Esophagus squamous epithelium (tissue), 5 donors: ENCODE measurements at places on chromosomes 4 and X.

DNA sequence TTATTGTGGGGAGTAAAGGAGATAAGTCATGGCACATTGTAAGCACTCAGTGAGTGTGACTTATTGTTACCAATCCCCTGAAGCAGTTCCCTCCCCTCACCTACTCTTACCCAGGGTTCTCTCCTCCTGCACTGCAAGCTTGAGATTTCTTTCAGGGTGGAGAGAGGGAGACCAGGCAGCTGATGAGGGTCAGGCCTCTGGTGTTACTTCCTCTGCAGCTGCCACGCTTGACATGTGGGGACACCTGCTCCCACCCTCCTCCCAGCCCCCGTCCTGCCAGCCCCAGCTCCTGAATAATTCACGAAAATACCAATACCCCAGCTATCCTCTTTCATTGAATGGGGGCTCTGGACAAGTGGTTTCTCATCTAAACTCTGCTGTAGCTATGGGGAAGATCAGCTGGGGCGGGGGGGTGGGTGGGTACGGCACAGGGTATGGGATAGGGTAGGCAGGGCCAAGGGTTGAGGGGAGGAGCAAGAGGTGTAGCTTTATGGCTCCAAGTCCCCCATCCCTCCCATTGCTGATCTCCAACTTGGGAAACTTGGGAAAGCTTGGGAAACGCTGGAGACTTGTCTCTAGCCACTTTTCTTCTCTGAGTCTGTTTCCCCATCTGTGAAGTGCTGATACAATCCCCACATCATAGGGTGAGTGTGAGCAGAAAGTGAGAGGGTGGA lies 148.5 kb upstream of the PJA1 start:
- DNase-seq, result no peak

GRCh38 chr4:90234916-90235547 lies 107.8 kb downstream of the CCSER1 start:
- no peak for DNase-seq

DNA sequence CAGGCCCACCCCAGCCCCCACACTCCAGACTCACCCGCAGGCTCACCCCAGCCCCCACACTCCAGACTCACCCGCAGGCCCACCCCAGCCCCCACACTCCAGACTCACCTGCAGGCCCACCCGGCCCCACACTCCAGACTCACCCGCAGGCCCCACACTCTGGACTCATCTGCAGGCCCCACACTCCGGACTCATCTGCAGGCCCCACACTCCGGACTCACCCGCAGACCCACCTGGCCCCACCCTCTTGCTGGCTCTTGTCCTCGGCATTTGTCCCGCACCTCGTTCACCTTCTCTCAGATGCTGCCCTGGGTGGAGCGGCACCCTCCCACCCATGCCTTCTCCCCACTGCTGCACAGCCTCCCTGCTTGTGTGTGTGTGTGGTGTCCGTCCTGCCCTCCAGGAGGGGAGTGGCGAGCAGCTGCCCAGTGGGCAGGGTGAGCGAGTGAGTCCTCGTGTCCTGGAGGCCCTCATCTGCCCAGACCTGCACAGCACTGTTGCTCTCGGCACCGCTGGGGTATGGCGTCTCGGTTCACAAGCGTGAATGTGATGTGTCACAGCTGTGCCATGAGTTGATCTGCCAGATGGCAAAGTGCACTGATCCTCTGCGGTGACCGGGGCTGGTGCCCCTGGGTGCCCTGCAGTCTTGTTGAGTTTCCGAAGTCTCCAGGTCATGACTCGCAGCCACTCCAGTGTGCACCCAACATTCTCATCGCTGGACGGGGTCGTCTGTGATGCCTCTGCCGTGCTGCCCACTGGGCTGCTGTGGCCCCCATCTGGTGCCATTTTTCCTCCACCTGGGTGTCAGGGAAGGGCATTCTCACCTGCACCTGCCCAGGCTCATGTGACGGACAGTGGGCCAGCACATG lies 27.7 kb downstream of the MAEA start:
- no peak for DNase-seq

DNA sequence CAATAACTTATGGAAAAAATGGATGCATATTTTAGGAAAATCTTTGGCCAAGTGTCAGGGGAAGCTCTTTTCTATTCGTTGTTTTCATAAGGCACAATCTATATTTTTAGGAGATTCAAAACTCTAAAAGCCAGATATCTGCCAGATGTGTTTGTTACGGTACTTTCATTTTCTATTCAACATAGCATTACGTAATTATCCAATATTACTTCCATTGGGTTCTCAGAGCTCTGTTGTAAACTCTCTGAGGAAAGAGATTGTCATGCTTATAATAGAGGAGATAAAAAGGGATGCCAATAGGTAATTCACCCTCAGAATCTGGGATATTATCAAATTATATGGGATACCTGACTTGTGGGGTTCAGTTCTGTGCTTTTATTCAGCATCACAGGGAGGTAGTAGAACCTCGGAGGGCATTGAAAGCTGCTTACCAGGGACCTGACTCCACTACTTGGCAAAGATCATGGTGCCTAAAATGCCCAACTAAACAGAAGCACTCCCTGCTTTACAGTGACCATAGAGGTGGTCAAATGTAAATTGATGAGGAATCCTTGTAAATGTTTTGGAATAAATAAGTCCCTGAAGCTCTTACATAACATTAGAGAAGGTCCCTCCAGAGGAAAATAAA lies 32.9 kb upstream of the GC start:
- no peak for DNase-seq

DNA sequence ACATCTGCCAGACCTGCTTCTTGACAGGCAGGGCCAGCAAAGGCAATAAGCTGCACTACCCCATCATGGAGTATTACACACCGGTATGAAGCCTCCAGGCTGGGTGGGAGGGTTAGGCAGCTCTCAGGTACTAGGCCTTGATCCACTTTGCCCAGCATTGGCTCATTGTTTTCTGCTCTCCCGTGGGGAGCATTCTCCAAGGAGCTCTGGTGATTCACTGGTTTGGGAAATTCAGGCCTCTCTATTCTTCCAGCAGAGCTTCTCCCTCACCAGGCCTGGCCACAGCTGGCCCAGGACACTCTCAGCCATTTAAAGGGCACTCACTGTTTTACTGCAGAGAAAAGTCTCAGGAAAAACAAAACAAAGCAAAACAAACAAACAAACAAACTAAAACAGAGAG lies 33.0 kb downstream of the DRP2 start:
- no peak for DNase-seq

- DNase-seq, result no peak
These were observed 5.1 kb upstream of the SFRP2 start for GRCh38 chr4:153794006-153794405.

DNA sequence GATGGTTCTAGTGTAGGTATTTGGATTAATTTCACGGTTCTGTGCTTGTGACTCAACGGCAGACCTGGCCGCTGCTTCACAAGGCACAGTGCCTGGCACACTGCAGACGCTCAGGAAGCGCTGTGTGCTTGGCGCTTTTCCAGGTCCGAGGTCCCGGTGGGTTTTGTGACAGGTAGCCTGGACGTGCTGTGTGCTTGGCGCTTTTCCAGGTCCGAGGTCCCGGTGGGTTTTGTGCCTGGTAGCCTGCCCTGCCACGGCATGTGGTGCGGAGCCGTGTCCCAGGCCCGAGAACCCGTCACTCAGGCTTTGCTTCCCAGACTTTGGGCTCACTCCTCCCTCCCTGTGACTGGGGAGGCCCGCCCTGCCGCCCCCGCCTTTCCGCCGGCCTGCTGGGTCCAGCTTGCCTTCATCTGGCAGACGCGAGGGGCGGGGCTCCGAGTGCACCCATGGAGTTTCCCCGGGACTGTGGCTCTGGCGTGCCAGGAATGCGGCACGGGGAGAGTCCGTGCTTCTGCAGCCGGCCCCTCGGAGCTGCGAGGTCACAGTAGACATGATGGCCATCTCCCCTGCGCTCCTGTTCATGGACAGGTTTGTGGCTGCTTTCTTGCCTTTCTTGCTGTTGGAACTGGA lies 44.2 kb downstream of the TBC1D14 start:
- no peak for DNase-seq

DNA sequence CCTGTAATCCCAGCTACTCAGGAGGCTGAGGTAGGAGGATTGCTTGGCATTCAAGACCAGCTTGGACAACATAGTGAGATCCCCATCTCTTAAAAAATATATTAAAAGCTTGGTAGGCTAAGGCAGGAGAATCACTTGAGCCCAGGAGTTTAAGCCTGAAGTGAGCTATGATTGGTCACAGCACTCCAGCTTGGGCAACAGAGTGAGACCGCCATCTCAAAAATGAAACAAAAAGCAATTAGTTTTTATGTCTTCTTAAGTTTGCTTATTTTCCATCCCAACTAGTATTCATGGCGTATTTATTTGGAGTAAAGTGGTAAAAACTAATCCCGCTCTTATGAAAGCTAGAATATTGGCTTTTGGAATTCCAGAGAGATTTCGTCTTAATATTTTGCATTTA lies 25.4 kb upstream of the PDE5A start:
- no peak for DNase-seq

- DNase-seq, result no peak
These were observed 1.5 kb downstream of the GPR101 start for GRCh38 chrX:137032341-137032694.

- no peak for DNase-seq
These were observed 322.0 kb downstream of the TMA16 start for GRCh38 chr4:163816494-163816893.

GRCh38 chrX:85505801-85506200 lies 126.3 kb upstream of the POF1B start:
- no peak for DNase-seq

GRCh38 chr4:48944252-48944651 lies 37.7 kb upstream of the OCIAD2 start:
- no peak for DNase-seq

DNA sequence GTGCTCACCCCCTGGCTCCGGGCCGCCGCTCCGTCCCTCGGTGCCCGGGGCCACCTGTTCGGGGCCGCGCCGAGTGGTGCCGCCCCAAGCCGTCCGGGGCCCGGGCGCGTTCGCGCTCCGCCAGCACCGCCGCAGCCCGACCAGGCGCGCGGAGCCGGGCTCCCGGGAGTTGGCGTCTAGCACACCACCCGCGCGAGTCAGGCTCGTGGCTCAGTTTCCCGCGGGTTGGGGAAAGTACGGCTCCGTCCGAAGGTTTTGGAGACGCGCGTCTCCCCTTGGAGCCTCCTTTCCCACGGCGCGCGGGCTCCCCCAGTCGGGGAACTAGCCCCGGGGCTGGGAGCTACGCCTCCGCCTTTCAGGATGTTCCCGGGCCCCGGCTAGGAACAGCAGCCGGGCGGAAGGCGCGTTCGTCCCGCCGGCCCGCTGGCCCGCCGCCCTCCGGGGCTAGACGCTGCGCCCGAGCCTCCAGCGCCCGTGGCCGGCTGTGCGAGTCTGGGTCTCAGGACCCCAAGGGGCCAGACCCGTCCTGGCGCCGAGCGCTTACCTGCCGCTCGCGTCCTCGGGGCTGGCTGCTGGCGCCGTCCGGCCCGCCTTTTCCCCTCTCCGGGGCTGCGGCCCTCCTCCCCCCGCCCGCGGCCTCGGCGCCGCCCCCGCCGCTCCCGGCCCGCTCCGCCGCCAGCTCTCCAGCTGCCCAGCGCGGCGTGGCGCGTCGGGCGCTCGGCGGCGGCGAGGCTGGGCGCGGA lies at the start of gene ADGRG2:
ADGRG2 (minus strand) TSS at position 571 of the 743 bp plus-strand sequence. CDS start 53,634 bp downstream, outside the sequence.
- no peak for DNase-seq

DNA sequence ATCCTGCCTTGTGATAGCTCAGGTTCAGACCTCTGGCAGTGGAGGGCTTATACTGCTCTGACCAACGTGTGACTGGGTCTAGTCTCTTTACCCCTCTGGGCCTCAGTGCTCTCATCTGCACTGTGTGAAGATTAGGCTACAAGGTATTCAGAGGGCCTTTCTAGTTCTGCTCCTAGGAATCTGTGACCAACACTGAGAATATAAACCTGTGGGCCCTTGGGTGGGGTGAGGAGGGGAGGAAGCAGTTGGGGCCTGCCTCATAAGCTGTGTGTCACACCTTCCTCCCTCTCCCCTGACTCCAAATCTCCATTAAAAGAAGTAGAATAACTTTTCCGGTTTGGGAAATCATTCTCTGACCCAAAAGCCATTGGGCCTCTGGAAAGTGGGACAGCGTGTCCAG lies 66.3 kb upstream of the MSN start:
- no peak for DNase-seq

GRCh38 chr4:7595934-7596461 lies 161.3 kb upstream of the PSAPL1 start:
- DNase-seq, result no peak

DNA sequence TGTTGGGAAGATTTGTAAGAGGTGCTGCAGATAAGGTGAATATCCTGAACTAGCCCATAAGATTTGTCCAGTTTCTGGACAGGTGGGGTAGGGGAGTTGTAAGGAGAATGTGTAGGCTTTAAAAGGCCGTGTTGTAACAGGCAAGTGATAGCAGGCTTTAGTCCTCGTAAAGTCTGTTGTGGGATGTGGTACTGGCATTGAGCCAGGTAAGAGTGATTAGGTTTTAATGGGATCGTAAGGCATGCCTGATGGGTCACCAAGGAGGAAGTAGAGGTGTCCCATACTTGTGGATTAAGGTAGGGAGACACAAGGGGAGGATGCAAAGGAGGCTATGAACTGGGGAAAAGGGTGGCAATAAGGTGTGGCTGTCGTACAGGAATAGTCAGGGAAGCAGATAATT lies 256.9 kb upstream of the DKK2 start:
- DNase-seq, result no peak

GRCh38 chr4:71198958-71199357 lies 139.9 kb upstream of the SLC4A4 start:
- DNase-seq, result no peak

DNA sequence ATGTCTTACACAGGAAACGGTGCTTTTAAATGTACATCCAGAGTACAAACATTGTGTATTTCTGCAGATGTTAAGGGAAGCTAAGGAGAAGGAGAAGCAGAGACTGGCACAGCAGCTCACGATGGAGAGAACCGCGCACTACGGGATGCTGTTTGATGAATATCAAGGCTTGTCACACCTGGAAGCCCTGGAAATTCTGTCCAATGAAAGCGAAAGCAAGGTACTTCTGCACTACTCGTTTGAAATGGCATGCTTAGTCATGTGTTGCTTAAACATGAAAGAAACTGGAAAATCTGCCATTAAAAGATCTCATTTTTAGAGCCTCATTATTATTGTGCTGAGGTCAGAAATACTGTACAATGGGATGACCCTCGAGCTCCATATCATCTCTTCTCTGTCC lies 47.2 kb downstream of the FAM114A1 start:
- no peak for DNase-seq

DNA sequence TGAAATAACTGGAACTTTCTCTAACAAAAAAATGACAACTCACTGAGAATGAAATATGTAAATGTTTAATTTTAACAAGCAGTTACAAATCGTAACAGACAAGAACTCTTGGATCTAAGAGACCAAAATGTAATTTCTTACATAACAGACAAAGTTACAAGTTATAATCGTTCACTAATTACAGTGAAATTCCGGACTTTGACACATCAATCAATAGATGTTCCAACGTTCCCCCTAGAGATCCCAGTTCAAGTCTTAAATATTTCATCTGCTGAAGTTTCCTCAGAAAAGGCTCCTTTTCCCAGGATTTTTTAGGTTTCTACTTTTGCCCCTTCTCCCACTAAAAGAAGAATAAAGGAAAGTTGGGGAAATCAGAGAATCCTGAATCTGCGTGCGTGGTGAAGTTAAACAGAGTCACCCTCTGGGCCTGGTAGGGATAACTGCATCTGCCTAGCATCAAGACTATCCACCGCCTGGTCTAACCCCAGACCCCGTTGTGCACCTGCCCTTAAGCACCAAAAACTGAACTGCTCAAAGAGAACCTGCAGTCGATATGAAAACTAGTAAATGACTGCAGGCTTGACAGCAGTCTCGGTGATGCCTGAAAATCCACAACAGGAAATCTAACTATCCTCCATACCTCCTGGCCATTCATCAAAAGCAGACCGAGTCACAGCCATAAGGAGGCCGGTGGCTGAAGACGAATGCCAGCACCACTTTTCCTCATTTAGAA lies 2.3 kb downstream of the IRF2 start:
- DNase-seq, result no peak
